ENCODE measurements at places on chromosomes 16 and 17.

DNA sequence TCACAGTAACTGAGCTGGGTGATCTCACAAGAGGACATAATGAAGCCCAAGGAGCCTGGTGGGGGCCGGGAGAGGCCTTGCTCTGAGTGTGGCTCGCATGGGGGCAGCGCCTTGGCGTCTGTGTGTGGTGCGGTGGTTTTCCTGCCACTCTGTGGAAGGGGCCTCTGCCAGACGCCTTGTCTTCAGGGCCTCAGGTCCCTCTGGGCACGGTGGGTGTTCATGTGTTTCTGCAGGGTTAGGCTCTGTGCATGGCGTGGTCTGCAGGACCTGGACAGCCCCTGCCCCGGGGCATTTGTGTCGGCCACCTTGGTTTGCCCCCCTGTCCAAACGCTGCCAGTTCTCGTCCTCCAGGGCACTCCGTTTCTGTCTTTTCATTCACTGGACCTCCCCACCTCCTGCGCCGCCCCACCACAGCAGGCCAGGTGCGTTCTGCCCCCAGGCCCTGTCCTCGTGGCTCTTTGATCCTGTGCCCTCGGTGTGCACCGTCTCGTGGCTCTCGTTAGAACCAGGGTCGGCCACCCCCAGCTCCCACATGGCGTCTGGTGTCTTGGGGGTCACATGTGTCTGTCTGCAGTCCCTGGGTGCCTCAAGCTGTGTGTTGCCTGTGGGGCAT is 43.7 kb upstream of the ZNF750 start:
- no peak for DNase-seq

GRCh38 chr16:12245921-12246720 is 269.6 kb downstream of the SNX29 start:
- no peak for DNase-seq

GRCh38 chr16:62280506-62280905 is 244.3 kb upstream of the CDH8 start:
- no peak for DNase-seq

GRCh38 chr17:18960803-18961511 is 9.0 kb downstream of the SLC5A10 start:
- no peak for DNase-seq

- DNase-seq = no peak
Measured at GRCh38 chr16:78996790-78997189, 603.7 kb downstream of the MAF start.
